PC-3 (cell line): ENCODE measurements at places on chromosomes 13 and 19. TPM values are rescaled to one million over a fixed set of nuclear protein-coding genes. Genes with fewer than 3 reads are reported as not detected.
A peak's percentile ranks its signal among the peaks of the same experiment; 100 is the strongest.

The CD177 gene
- 0.23 and 0.55 TPM in 2 replicates for total RNA-seq

The SOHLH2 gene
- total RNA-seq = not detected in 2 replicates

The PNMA8B gene
- total RNA-seq = not detected in 2 replicates

The APOC1 gene
- total RNA-seq = 2.7 and 3.3 TPM in 2 replicates

The PRKCG gene
- total RNA-seq = 1.5 TPM in 1 of 2 replicates, not detected in the other

The ETV2 gene
- total RNA-seq = 0.36 TPM in 1 of 2 replicates, not detected in the other

The ENOX1 gene
- 0.81 and 0.95 TPM in 2 replicates for total RNA-seq

GRCh38 chr13:93963266-93964145 lies 516.0 kb downstream of the DCT start:
- DNase-seq = peak; percentile 73

DNA sequence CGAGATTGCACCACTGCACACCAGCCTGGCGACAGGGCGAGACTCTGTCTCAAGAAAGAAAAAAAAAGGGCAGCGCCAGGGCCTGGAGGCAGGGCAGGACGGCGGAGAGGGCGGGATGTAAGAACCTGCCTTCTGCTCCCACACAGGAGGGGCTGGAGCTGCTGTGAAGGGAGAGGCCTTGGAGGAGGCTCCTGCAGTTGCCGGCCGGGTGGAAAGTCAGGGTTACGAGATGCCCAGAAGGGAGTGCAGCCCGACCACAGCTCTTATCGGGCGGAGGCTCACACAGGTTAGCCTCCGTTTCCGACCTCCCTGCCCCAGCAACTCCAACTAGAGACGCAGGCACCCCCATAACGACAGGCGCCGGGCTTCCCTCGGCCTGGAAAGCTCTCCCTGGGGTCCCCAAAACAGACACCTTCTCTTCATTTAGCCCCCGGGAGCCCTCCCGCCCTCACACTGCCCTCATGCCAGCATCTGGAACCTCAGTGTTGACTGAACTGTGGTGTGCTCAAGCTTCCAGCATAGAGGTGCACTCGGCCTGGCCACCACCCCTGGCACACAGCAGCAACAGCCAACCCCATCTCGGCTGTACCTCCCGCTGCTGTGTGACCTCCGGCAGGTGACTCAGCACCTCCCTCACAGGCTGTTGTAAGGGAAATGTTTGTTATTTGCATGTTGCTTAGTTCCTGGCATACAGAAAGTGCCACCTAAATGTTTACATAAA lies 1.4 kb downstream of the PLPP2 start:
- DNase-seq = no peak

DNA sequence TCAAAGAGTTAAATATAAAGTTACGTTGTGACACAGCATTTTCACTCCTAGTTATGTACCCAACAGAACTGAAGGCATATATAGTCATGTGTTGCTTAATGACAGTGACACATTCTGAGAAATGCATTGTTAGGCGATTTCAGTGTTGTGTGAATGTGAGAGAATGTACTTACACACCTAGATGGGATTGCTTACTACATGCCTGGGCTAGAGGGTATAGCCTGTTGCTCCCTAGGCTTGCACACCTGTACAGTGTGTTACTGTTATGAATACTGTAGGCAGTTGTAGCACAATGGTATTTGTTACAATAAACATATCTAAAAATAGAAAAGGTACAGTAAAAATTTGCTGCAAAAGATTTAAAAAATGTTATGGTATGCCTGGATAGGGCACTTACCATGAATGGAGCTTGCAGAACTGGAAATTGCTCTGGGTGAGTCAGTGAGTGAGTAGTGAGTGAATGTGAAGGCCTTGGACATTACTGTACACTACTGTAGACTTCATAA lies 89.2 kb downstream of the DHRS12 start:
- peak; percentile 82 for DNase-seq

DNA sequence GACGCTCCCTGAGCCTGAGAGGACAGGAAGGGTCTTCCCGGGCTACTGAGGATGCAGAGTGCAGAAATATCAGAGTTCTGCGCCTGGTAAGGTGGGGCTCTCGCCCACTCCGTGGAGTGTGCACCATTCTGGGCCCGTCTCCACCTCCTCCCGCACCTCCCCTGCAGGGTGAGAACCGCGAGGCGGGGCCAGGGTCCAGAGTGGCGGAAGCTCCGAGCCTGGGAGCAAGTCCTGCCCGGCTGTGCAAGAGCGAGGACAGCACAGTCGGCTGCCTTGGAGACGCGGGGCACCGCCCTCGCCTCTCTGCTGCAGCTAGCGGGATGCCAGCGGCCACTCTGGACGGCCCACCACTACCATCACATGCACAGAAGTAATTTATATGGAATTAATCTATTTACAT lies 2304.4 kb downstream of the PCDH9 start:
- DNase-seq = no peak

GRCh38 chr13:110396913-110397381 lies 89.9 kb downstream of the COL4A2 start:
- DNase-seq = peak; percentile 92

DNA sequence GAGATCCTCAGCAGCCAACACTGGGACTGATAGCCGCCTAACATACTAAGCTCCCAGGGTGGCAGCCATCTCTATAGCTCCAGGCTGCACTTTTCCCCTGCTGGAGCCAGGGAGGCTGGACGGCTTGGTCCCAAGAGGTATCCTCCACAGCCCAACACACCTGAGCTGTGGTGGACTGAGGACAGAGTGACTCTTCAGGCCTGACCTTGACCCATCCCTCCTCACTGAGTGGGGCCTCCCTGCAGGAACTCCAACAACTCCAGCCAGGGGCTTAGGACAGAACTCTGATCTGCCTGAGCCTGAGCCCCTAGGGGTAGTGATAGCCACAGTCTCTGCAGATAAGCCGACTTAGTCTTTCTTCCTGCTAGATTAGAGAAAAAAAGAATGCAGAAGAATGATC lies 958.1 kb upstream of the PRR20A start:
- DNase-seq = no peak

DNA sequence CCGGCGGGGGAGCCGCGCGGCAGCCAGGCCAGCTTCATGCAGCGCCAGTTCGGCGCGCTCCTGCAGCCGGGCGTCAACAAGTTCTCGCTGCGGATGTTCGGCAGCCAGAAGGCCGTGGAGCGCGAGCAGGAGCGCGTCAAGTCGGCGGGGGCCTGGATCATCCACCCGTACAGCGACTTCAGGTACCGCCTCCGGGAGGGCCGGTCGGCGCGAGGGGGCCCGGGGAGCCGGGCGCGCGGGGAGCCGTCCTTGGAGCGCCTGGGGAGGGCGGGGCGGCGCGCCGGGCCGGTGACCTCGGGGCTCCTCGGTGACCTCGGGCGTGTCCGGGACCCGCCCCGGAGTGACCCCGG lies 690 bp downstream of the HCN2 start:
- peak; percentile 11 for DNase-seq

DNA sequence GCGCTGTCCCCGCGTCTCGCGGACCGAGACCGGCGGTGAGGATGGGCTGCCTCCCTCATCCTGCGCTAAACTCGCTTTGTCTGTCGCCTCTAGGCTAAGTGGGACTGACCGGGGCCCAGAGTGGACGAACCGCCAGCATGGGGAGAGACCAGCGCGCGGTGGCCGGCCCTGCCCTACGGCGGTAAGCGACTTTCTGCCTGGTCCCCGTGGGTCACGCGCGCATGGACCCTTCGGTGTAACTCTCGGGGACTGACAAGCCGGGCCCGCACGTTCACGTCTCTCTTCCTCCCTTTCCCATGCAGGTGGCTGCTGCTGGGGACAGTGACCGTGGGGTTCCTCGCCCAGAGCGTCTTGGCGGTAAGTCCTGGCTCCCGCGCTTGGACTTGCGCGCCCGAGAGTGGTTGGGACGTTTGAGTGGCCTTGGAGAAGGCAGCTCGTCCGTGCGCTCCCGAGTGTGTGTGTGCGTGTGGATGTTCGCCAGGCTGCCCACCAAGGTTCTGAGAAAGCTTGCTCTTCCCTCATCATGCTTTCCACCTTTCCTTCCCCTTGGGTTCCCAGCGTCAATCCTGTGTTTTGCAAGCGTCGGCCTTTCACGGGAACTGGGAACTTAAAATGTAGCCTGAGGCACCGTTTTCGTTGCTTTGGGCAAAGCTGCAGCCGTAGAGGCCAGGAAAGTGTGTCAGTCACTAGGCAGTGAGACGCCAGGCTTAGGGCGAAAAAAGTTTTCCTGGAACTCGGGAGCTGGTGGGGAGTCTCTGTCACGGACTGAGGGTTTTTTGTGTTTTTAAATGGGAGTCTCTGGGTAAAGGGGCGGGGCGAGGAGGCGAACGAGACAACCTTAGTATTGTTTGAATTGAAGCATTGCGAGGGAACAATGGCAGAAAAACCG lies 927 bp downstream of the COL4A2 start:
- DNase-seq = peak; percentile 53

- DNase-seq = no peak
Measured at GRCh38 chr13:37288057-37288720, 182.7 kb upstream of the CSNK1A1L start.

DNA sequence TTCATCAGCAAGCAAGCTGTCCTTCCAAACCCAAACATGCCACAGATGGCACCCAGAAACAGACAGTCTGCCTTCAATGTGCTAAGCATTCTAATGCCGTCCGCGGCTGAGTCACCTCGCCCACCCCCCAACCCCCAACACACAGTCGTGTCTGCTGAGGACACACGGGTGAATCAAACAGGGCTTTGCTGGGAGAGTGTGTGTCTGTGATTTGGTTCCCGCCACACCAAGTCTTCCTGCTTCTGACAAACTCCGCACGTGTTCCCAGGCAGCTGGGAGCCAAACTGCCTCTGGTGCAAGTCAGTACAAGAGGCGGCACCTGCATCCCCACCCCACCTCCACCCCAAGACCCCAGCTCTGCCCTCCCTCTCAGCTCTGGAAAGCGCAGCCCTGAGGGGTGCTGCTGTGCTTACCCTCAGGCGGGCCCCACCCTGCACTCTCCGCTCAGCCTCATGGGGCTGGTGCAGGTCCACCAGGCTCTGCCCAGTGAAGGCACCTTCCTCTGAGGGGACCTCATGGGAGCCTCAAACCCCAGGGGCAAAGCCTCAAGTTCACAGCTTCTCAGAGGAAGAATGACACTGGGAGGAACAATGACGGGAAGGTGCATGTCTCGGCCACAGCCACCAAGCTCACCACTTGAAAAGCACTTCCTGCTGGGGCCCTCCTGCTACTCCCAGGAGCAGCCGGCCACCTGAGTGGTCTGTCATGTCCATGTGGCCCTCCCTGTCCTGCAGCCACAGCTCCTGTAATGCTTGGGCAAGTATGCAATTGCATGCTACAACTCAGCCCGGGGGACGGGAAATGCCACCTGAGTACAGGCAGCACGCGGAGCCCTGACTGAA lies 15.0 kb upstream of the SLC35E1 start:
- DNase-seq = no peak

DNA sequence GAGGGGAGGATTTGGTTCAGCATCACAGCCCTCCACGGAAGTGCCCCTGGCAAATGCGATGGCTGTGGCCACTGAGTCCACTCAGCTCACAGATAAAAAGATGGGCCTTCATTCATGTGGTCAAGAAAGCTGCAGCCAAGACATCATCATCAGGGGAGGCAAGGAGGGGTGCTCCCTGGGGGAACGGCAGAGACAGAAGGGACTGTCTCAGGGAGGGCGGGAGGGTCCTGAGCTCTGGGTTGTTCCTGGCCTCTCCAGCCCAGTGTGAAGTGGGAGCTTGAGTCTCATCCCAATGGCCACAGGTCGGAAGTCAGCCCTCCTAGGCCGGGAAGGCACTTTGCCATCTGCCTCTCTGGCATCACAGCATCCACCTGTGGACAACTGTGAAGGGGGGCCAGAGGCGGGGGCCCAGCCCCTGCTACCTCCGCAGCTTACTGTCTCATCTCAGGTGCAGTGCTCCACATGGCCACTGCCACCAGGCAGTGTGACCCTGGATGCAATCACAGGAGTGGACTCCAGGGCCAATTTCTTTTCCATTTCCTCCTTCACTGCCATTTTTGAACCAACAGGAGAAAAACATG lies 137.8 kb upstream of the SOX1 start:
- DNase-seq = no peak

GRCh38 chr13:65915195-65915594 lies 1314.9 kb downstream of the PCDH9 start:
- no peak for DNase-seq

DNA sequence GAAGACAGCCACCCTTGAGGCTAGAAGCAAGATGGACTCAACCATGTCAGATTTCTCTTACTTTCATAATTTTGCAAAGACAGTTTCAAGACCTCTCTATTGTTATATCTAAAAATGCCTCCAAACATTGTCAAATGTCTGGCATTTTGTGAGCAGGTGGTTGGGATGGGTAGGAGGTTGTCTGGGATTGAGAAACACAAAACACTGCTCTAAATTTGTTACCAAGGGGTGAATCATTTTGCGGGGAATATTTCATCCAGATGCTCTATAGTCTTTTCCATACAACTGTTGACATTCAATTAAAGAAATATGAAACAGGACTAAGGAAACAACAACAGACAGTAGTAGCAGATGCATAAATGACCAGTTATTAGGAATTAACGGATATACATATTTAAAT lies 208.2 kb downstream of the ITGBL1 start:
- no peak for DNase-seq

DNA sequence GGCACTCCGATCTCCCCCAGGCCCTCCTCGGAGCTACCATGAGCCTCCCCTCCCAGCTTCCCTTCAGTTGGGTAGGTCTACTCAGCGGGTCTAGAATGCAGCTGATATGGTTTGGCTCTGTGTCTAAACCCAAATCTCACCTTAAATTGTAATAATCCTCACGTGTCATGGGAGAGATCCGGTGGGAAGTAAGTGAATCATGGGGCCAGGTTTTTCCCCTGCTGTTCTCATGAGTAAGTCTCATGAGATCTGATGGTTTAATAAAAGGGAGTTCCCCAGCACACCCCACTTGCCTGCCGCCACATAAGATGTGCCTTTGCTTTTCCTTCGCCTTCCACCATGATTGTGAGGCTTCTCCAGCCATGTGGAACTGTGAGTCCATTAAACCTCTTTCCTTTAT lies 14.5 kb upstream of the DOCK9 start:
- DNase-seq = no peak

GRCh38 chr19:33784432-33784831 lies 12.2 kb upstream of the KCTD15 start:
- DNase-seq = peak; percentile 33

- no peak for DNase-seq
Measured at GRCh38 chr13:36370108-36370429, 23.9 kb upstream of the SPART start.

DNA sequence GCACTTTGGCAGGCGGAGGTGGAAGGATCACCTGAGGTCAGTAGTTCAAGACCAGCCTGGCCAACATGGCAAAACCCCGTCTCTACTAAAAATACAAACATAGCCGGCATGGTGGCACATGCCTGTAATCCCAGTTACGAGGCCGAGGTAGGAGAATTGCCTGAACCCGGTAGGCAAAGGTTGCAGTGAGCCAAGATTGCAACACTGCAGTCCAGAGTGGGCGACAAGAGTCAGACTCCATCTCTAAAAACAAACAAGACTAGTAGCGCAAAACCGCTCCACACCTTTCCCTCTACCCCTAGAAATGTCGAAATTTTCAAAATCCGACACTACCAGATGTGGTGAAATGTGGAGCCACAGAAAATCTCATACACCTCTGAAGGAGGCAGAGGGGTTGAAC lies 11.2 kb upstream of the TYROBP start:
- DNase-seq = no peak
